ENCODE measurements at places on chromosomes 6 and 20.
A peak's percentile ranks its signal among the peaks of the same experiment; 100 is the strongest.

- no peak for DNase-seq
Measured at GRCh38 chr20:1440024-1440423, 26.6 kb downstream of the NSFL1C start.

DNA sequence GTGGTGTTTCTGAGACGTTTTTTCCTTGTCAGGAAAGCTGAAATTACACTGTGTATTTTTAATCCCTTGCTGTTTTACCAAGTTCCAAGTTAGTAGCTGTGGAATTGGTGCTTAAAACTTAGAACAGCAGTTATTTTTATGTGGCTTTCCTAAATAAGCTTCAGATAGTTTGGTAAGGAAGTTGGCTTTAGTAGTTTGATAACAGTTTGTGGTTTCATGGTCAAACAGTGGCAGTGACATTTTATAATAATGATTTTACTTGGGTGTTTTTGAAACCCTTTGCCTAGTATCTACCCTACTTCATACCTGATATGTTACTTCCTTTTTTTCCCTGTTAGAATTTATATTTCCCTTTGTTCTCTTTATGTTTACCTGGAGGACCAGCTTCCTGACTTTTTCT, 164.9 kb downstream of the JARID2 start:
- no peak for DNase-seq

GRCh38 chr20:63178889-63179686, 36.8 kb downstream of the YTHDF1 start:
- DNase-seq, result peak; percentile 50

- no peak for DNase-seq
Measured at GRCh38 chr20:23686046-23686750, 2.6 kb downstream of the CST4 start.

DNA sequence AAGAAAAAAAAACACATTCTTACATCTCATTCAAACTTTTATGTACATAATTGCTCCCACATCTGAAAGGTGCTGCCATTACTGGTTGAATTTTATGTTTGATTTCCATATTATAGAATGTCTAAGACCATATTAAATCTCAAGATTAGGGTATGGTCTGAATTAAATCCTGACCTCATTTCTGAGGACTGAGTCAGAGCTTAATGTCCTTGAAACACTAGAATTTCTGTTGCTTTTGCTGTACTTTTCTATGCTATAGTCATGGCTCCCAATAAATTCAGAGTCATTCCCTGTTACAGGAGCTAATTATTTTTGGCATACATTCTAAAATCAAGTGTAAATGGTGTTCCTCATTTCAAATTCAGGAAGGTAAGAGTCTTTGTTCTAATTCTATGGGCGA, 285.3 kb upstream of the MANEA start:
- DNase-seq, result no peak

DNA sequence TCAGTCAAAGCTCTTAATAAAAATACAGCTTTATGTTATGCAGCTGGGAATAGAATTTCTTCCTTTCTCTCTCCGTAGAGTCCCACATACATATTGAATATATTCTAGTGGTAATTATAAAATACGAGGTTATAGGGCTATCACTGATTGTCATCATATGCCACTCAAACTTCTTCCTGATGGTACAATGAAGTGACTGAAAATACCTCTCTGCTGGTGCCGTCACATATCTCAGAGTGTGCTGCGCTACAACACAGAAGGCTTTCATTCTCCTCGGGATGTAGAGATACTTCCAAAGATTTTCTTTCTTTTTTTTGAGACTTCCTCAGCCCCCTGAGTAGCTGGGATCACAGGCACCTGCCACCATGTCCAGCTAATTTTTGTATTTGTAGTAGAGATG, 249.9 kb downstream of the BTBD9 start:
- DNase-seq, result no peak

- no peak for DNase-seq
Measured at GRCh38 chr6:94133106-94133505, 713.7 kb upstream of the EPHA7 start.

- DNase-seq, result peak; percentile 60
Measured at GRCh38 chr6:107308677-107309076, 150.7 kb downstream of the PDSS2 start.

GRCh38 chr6:11824986-11825385, 46.4 kb upstream of the ADTRP start:
- DNase-seq, result no peak

DNA sequence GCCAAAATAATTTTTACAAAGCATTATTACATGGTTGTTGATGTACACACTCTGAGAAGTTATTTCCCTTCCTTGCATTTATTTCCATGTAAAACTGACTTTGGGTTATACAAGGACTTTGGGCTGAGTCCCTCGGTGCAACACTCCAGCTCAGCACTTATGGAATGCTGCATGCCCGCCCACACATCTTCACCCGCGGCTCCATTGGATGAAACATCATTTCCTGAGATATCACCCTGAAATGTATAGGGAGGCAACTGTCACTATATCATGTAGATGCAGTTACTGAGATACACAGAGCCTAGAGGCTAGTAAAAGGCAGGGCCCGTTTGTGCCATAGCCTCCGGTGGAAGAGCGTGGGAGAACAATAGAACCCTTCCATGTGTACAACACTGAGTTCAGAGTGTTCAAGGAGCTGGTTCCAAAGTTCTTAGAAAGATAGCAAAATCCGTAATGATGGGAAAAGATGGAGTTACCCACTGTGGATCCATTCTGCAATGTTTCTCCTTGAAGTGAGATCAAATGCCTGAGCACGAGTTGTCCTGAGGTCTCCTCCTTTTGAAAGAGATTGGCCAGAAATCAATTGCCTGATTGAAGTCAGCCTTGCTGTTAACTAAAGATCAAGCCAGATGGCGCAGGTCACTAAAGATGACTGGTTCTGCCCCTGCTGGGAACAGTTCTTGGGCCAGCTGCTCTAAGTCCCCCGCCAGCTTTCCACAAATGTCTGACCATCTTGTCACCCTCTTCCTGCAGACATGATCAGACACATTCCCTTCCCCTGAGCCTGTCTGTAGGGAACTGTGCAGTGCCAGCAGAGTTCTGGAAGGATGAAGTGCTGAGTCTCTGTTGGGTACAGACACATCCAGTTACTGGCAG, 100.9 kb upstream of the IYD start:
- DNase-seq, result peak; percentile 57

DNA sequence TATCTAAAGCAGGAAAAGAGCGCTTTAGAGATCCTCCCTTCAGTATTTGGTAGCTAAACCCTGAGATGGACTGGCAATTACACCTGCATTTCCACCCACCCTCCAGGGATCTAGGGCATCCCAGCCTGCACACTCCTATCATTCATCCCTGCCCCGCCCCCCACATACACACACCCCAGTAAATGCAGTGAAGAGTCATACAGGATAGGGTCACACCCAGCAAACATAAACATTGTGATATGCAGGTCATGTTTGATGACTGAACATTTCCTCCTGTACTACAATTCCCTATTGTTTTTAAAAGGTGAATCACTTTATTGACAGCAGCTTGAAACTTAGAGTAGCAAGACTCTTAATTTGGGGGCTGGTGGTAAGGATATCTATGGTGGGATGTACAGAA, 112.9 kb downstream of the FOXO3 start:
- DNase-seq, result no peak

GRCh38 chr6:133817460-133818047, 71.4 kb upstream of the TCF21 start:
- no peak for DNase-seq

GRCh38 chr6:152557502-152557901, 79.7 kb downstream of the SYNE1 start:
- DNase-seq, result no peak

- no peak for DNase-seq
Measured at GRCh38 chr6:167570460-167571400, 245.8 kb downstream of the TTLL2 start.

GRCh38 chr6:132067286-132067685, 116.1 kb upstream of the CCN2 start:
- no peak for DNase-seq

GRCh38 chr20:35171753-35172433, at the start of gene PROCR:
TSS of gene PROCR (plus strand) at chr20:35172072. CDS start at chr20:35172155, 83 bp downstream.
- DNase-seq, result peak; percentile 35

DNA sequence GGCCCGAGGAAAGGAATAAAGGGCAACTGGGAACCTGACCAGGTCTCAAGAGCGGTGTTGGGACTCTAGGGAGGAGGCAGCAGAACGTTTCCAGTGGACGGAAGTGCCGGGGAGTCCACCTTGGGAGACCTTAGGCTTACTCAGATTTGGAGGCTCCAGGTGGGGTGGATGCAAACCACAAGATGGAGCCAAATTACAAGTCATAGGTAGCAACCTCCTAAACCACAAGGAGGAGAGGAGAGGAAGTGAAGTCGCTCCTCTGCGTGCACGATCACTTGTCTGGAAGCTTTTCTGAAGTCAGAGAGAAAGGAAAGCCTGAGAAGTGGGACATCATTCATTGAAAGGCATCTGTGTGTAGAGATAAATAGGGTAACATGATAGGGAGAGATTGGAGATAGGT, 9.3 kb downstream of the HLA-DOA start:
- peak; percentile 10 for DNase-seq

- no peak for DNase-seq
Measured at GRCh38 chr6:16839631-16840179, 78.4 kb upstream of the ATXN1 start.

DNA sequence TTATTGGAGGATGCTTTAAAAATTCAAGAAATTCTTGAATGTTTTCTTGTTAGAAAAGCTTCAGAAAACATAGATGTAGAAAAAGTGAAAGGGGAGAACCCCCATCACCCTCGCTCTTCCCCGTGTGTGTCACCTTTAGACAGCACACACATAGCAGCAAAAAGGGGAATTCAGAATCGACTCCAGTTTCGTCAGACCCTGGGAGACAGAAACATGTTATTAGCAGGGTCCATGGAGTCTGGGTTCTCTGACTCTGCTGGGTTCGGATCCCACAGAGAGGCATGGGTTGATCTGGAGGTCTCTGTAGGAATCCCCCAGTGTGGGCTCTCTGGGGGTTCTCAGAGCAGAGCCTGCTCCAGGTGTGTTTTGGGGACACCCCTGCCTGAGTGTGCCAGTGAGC, 43.7 kb downstream of the ARHGAP40 start:
- no peak for DNase-seq

GRCh38 chr6:54467384-54467783, 159.1 kb downstream of the TINAG start:
- no peak for DNase-seq

DNA sequence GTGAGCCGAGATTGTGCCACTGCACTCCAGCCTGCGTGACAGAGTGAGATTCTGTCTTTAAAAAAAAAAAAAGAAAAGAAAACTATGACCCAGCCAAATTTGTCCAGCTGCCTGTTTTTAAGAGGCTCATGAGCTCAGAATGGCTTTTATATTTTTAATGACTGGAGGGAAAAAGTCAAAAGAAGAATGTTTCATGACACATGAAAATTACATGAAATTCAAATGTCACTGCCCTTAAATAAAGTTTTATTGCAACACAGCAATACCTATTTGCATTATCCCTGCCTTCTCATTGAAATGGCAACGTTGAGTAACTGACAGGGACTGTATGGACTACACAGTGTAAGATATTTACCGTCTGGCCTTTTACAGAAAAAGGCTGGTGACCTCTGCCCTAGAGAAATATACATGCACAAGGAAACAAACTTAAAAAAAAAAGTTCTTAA, 11.4 kb downstream of the SENP6 start:
- DNase-seq, result no peak

- no peak for DNase-seq
Measured at GRCh38 chr6:14660806-14661579, 543.4 kb downstream of the CD83 start.

DNA sequence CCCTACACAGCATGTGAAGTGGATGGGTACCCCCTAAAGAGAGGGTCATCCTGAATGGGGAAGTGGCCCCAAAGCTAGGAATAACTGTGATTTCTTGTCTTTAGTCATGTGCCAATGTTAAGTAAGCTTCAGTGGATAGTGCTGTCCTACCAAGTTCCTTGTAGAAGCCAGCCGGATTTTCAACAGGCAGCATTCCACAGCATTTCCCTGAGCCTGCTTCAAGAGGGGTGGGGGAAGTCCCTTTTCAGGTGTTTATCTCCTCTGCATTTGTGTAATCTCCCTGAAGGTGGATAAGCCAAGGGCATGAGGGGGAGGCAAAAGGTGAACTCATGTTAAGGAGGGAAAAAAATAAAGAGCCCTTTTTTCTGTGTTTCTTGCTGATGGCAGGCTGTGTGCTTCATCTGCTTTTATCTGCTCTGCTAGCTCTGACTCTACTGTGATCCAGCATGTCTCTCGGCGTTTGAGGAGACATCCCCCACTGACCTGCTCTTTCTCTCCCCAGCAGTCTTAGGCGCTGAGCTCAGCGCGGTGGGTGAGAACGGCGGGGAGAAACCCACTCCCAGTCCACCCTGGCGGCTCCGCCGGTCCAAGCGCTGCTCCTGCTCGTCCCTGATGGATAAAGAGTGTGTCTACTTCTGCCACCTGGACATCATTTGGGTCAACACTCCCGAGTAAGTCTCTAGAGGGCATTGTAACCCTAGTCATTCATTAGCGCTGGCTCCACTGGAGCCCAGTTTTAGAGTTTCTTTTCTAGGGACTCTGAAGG, 1.9 kb downstream of the EDN1 start:
- DNase-seq, result no peak
